ENCODE measurements at places on chromosomes 1 and 21. TPM values are rescaled to one million over a fixed set of nuclear protein-coding genes. Genes with fewer than 3 reads are reported as not detected.

VWA5B1 gene
- total RNA-seq: under 0.01 TPM

AIM2 gene
- total RNA-seq: under 0.01 TPM

KRTAP19-1 gene
- total RNA-seq: not detected

CTNNBIP1 gene
- 36.6 TPM for total RNA-seq

UBR4 gene
- total RNA-seq: 139 TPM

FLG2 gene
- total RNA-seq: under 0.01 TPM

RAB42 gene
- total RNA-seq: 1.6 TPM

TFF3 gene
- not detected for total RNA-seq

LY9 gene
- 1.3 TPM for total RNA-seq

ZFP69B gene
- total RNA-seq: 1.1 TPM

DRAXIN gene
- 0.27 TPM for total RNA-seq

LRRC7 gene
- total RNA-seq: under 0.01 TPM

FCRL2 gene
- under 0.01 TPM for total RNA-seq

- DNase-seq: no peak
Measured at GRCh38 chr1:9058465-9058864, 11.0 kb downstream of the SLC2A5 start.

DNA sequence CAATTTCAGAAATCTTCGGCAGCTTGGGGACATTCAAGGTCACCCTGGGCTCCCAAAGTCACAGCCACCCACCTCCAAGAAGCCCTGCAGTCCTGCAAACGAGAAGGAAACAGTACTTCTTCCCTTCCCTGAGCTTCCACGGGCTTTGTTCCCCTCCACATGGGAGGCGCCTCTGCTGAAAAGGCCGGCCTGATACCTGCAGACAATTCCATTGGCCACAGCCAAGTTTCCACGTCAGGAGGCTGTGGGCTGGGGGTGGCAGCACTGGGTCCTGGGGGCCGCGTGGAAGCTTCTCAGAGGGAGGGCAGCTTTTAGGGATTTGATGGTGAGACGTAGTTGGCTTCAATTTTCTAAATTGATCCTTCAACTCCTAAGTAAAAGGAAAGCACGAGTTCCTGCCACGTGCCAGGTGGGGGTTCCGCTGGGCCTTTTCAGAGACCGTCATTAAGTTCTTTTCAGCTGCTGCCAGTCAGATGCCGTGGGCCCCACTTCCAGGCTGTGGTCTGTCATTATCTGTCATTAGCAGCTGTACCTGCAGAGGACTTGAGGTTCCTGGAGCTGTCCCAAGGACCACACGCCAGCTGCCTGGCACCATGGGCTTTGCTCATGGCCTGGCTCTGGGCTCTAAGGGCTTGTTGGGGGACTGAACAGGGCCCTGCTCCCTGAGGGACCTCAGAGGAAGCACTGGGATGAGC lies 98.7 kb downstream of the CRYAA start:
- peak; percentile 83 for DNase-seq

DNA sequence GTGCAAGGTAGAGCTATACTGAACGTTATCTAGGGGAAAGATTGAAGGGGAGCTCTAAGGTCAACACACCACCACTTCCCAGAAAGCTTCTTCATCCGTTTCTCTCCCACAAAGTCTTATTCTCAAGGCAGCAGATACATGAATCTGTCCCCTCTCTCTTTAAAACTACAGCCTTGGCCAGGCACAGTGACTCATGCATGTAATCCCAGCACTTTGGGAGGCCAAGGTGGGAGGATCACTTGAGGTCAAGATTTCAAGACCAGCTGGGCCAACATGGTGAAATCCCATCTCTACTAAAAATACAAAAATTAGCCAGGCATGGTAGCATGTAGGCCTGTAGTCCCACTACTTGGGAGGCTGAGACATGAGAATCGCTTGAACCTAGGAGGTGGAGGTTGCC lies 8.1 kb downstream of the CYP4X1 start:
- DNase-seq: no peak

DNA sequence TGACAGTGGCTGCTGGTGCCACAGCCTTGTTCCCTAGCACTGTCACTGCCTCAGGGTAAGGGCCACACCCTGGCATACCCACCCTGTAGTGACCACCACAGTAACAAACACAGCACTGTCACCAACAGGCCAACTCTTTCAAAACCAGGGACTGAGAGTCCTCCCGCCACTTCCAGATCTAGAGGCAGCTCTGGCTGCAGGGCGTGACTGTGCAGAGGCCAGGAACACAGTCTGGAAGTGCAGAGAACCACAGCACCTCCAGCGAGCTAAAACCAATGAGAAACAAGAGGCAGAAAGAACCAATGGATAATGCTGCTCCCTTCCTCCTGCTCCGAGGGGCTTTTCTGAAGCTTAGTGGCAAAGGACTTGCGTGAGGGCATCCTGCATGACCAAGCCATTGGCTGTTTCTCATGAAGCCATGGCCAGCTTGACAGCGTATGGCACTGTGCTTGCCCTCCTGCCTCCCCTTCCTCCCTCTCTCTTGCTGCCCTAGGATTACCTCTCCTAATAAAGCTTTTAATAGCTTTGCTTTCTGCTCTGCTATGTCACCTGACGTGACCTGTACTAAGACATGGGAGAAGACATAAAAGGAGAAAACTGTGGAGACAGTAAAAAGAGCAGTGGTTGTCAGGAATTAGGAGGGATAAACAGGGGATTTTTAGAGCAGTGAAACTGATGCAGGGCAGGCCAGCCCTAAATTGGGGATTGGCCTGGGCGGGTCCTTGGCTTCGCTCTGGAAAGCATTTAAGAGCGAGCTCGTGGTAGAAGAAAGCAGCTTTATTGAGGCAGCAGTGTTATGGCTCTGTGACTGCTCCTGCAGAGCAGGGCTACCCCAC lies 7.2 kb downstream of the PARP1 start:
- no peak for DNase-seq

DNA sequence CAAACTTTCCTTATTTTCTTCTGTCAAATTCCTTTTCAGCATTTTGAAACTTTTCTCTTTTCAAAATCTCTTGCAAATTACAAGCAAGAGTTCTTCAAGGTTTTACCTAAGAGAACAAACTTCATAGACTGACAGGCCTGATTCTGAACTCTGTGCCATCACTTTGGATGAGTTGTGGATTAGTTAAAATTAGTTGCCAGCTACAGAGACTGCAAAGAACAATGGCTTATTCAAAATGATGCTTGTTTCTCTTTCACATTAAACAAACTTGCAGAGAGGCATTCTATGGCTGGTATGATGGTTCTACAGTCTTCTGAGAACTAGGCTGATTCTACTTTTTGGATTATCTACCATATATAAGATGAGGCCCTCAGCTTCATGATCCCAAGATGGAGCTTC lies 3.8 kb downstream of the LRRC8B start:
- DNase-seq: no peak

DNA sequence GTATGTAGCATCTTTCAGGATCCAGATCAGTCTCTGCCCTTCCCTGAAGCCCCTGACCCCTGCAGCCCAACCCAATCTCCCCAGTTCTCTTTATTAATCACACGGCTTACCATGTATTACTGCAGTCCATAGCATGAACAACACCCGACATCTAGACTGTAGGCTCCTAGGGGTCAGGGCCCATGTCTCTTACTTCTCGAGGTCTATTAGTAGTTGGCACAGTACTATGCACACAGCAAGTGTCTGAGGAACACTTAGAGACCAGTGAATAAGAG lies 27.1 kb downstream of the CAMK1G start:
- no peak for DNase-seq

GRCh38 chr1:44296086-44296485 lies 59.0 kb downstream of the ERI3 start:
- DNase-seq: no peak

DNA sequence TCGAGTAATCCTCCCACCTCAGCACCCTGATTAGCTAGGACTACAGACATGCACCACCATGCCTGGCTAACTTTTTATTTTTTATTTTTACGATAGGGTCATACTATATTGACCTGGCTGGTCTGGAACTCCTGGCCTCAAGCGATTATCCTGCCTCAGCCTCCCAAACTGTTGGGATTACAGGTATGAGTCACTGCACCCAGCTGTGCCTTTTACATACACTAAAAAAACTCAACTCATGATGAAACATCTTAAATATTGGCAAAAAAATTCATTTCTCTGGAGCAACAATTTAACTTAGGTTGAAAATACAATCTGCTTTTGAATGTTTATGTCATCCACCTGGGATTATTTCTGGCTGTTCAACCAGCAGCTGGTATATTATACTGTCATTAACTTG lies 598.3 kb upstream of the ZP4 start:
- DNase-seq: no peak

DNA sequence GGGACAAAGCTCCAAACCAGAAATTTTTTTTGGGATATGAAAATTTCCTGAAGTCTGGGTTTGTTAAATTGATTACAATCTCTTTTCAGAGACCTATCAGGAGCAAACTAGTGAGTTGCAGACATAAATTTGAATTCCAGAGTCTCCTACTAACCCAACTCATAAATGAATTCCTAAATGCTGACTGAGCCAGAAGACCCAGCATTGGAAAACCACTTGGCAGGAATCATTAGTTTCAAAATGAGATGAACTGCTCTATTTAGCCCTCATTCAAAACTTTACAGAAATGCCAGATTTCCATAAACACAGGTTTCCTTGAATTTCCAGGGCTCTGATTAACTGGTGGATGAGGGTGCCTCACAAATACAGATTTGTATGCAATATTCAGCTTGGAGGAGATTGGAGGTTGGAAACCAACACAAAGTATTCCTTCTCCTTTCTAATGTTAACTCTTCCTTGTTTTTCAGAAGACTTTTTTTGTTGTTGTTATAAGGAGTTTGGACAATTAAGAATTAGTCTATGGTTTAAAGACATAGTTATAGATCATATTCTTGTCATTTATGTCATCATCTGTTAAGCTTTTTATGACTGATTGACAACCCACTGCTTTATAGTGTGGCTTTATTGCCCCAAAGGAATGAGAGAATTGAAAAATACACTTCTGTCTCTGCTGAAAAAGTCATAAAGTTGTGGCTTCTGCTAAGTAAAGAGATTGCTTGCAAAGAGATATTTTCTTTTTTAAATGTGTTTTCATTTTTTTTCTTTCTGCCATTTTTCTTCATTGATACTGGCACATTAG lies 222.8 kb downstream of the HLX start:
- no peak for DNase-seq

GRCh38 chr1:183218971-183219615 lies 33.0 kb downstream of the LAMC2 start:
- DNase-seq: peak; percentile 22

DNA sequence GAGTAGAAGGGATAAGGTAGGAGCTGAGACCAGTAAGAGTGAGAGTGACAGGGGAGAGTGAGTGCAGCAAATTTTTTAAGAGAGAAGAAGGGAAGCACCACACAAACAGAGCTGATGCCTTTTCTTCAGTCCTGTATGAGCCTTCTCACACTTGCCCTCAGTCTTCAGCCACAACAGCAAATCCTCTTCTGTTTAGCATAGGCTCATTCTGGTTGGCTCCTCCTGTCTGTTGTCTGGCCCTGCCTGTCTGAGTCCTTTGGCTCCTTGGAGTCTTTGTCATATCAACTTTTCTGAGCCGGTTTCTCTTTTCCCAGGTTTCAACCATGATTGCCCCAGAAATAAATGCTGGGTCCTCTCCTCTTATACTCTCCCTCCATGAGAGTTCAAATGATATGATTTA lies 12.7 kb upstream of the CASQ1 start:
- no peak for DNase-seq

- DNase-seq: peak; percentile 65
Measured at GRCh38 chr1:63615768-63616420, 22.7 kb downstream of the PGM1 start.

DNA sequence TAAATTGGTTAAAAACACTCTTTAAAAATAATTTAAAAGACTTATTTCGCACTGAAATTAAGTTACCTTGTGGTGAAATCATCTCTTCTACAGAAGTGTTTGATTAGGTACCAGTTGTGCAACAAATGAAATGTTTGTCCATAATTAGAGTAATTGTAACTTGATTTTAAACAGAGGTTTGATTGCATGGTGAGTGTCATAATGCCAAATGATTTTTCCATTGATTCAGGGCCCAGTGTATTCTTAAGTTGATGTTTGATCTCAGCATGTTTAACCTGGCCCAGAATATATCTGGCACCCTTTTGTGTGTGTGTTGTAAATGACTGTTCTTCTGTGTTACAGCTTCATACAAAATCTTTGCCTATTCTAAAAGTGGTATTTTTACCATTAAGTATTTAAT lies 28.5 kb downstream of the LRRC8B start:
- DNase-seq: no peak
